D341Med (cell line): ENCODE measurements at places on chromosomes 12 and 14.
A peak's percentile ranks its signal among the peaks of the same experiment; 100 is the strongest.

GRCh38 chr14:105166571-105167302 is 1.8 kb downstream of the JAG2 start:
- no peak for DNase-seq

DNA sequence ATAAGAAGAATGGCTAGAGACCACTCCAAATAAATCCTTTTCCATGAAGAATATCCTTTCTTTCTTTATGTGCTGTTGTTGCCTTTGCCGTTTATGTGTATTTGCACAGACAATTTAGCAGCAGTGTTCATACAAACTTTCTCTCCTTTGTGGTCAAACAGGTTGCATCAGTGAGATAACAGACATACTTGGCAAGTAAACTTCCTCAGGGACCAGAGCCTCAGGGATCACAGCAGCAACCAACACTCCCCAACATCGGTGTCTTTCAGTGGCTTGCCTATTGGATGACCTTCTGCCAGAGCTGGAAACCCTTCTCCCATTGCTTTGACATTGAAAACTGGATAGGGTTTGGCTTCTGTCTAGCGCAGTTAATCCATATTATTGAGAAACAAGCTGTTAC is 252.2 kb downstream of the BTG1 start:
- no peak for DNase-seq

DNA sequence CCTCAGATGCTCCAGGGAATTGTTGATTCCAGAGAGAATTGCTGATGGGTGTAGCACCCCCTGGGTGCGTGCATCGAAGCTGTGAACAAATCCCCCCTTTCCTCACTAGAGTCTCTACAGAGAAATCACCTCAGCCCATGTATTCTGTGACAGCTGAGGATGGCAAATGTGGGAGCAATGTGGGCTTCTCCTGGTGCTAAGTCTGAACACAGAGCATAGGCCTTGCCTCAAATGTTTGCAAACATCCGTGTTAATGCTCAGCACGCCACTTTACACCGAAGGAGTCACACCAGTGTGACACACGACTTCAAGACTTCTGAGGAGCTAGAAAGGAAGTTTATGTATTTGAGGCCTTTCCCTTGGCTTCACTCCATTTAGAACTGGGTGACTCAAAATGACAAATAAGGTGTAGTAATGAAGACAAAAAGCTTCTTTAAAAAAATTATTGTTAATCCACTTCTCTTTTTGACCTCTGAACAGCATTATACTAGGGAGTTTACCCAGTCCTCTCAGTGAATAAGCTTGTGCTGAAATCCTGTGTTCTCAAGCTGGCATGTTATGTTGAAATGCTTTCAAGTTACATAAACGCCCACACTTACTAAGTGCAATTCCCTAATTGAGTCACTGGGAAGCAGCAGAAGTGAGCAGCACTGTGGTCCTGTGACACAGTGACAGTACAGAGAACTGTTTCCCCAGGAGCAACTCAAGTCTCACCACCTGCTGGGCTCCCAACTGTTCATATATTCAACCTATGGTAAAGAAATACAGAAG is 92.9 kb downstream of the FAR2 start:
- no peak for DNase-seq

- DNase-seq = no peak
Observed at GRCh38 chr14:98507264-98507663, 764.7 kb downstream of the BCL11B start.

GRCh38 chr14:31206536-31207286 is 882 bp downstream of the HECTD1 start:
- peak; percentile 68 for DNase-seq

- DNase-seq = no peak
Observed at GRCh38 chr12:130711756-130712155, 4.3 kb downstream of the RIMBP2 start.

GRCh38 chr14:84251411-84252115 is 1278.4 kb upstream of the FLRT2 start:
- no peak for DNase-seq
